Umbilical cord (tissue), 2 donors: ENCODE measurements at places on chromosomes 7 and 10.
A peak's percentile ranks its signal among the peaks of the same experiment; 100 is the strongest.

DNA sequence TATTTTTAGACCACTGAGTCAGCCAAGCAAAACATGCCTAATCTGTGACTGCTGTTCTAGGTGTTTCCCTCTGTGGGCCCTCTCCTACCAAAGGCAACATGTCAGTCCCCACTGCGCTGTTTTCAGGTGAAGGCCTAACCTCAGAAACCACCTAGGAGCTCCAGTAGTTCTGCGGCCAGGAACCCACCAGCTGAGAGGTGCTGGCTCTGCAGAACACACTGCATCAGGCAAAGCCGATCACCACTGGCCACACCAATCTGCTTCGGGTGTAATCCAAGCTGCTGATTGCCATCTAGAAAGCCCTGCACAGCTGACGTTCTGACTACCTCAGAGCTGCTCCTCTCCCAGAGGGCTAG, 14.9 kb downstream of the CAMK2G start:
- DNase-seq = no peak

GRCh38 chr10:14532473-14533251, 201.9 kb upstream of the FRMD4A start:
- DNase-seq = no peak

GRCh38 chr7:106329971-106330733, 45.4 kb upstream of the NAMPT start:
- DNase-seq = peak; percentile 82

DNA sequence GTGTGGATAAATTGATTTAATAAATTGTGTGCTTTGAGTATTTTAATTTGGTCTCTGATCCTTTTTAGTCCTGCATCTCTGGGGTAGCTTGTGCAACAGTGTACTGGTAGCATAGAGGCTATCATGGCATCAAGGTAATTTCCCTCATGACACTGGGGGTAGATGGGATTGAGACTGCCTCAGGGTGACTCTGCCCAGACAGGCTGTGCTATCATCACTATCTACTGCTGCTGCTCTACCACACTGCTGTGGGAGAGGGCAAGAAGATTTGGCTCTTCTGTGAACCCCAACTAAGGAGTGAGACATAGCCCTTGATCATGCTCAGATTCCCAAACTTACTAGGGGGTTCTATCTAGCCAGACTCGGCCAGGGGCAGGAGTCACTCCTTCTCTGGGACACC, 43.6 kb upstream of the JAZF1 start:
- DNase-seq = no peak

DNA sequence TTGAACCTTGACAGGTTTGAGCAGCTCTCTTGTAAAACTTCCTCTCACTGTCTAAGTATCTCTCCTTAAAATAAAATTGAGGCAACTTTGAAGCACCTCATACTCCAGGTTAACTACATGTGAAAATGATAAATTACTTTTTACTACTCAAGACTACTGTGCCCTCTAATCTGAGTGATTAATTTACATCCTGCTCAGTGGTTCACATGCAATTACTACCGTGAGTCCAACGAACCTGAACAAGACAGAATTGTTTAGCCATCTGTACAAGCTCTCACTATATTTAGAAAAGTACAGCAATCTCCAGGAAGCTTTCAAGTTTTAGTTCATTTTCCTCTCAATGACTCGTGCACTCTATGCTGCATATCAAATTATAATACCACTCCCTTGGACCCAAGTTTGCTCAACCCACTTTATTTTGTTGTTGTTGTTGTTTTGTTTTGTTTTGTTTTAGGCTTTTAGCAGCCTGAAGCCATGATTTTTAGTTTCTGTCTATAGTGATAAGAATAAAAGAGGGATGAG, 21.2 kb downstream of the PDE1C start:
- no peak for DNase-seq

GRCh38 chr7:9891056-9891455, 1082.6 kb upstream of the PHF14 start:
- no peak for DNase-seq

DNA sequence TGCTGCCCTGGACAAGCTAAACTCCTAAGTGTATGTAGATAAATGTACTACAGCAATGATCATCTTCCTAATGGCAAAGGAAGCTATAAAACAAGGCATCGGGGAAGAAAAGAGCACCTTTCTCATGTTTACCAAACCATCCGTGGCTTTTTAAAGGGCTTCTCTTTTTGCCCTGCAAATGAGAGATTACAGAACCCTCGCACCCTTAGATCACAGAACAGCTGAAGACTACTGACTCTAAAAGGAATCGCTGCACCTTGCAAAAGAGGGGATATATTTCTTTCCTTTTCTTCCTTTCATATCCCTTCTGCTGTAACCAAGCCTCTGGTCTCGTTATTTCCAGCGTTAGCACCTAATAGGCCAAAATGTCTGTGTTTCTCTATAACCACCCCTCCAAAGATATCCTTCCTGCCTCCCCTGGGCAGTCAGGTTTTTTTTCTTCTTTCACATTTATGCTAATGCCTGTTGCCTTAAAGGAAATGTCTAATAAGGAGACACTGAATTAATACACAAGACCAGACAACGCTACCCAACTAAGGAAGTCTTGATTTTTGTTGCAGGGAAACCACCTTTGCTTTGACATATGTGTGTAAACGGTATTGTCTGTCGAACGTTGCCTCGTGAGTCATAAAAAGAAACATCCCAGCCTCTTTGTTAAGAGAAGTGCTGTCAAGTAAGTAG, 10.5 kb downstream of the ST8SIA6 start:
- no peak for DNase-seq

GRCh38 chr7:70785427-70785826, 346.5 kb upstream of the GALNT17 start:
- no peak for DNase-seq

DNA sequence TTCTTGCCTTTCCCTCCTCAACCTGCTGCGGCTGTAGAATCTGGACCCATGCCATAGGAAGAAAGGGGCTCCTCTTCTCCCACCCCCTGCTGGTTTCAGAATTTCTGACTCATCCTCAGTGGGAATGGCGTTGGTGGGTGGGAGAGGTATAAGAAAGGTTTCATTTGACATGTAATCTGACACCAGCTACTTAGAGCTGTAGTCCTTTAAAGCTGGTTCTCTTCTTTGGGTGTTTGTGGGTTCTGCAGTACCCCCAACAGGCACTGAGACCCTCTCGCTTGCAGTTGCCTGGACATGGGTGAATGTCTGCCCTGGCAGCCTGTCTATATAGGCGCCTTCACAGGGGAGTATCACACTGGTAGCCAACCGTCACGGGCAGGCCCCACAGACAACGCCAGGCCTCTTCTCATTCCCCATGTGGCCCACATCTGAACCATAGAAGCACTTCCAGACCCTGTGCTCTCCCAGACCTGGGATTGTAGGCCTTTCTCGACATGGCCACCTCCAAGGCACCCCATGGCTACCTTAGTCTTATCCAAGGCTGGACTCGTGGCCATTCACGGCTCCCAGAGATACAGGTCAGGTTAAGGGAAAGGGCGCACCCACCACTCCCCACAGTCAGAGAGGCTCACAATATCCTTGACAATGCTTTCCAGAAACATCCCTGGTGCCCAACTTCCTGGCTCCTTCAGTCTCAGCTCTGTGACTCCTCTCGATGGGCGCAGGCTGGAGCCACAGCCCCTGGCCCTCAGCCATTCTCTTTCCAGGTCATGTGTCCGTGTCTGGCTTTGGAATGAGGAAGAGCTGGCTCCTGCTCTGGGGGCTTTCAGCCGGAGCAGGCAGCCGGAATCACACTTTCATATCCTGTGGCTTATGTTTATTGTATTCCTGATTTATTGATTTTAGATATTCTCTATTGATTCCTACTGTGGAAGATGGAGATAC, 17.5 kb downstream of the ZNF862 start:
- peak; percentile 50 for DNase-seq

GRCh38 chr10:62027841-62028501, 126.5 kb downstream of the ARID5B start:
- DNase-seq = no peak

- DNase-seq = peak; percentile 80
Observed at GRCh38 chr7:43639858-43640491, 57.1 kb downstream of the STK17A start.

DNA sequence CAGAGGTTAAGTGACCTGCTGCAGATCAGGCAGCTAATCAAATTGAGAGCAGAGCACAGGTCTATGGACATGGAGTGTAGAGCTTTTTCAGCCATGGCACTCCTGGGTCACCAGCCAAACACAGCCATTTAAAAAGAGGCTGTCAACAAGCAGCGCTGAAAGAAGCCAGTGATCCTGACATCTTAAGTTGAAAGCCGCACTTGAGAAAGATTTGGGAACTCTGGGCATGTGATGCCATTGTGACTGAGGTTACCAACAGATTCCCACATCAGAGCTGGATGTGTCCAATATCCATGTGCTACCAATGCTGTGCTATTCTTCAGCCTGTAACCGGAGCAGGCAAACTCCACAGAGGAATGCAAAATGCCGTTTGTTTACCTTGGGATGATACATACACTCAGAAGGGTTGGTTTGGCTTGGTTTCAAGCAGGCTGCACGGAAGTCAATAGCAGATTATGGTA, 56.2 kb upstream of the ABLIM1 start:
- peak; percentile 55 for DNase-seq

DNA sequence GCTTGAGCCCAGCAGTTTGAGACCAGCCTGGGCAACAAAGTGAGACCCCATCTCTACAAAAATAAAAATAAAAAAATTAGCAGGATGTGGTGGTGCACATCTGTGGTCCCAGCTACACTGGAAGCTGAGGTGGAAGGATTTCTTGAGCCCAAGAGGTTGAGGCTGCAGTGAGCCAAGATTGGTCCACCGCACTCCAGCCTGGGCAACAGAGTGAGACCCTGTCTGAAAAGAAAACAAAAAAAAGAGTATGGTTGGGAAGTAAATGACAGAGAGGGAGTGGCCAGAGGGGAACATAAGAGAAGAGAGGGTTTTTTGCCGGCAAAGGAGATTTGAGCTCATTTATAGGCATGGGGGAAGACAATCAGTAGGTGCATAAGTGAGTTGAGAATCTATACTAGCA, 19.7 kb downstream of the PLXDC2 start:
- no peak for DNase-seq

GRCh38 chr7:88042157-88042556, 108.1 kb downstream of the ADAM22 start:
- no peak for DNase-seq

GRCh38 chr10:112332509-112333228, 41.2 kb upstream of the ACSL5 start:
- no peak for DNase-seq

DNA sequence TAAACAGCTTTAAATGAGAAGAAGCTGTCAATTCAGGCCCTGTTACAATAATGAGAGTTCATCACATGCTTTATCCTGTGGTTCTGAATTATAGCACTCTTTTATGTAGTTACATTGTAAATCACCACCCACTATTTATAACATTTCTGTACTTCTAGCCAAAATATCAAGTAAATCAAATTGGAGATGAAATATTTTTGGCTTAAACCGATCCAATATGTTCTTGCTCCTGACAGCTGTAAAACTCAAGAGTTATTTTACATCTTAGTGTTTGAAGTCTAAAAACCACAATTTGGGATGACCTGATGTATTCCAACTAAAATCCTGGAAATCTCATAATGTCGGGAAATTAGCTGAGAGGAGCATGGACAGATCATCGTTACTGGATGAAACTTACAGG, 371.2 kb upstream of the LRRN3 start:
- peak; percentile 46 for DNase-seq

- peak; percentile 17 for DNase-seq
Observed at GRCh38 chr10:3499120-3499519, 285.9 kb downstream of the KLF6 start.

GRCh38 chr10:70846795-70847194, 31.0 kb downstream of the SGPL1 start:
- DNase-seq = no peak

- DNase-seq = no peak
Observed at GRCh38 chr7:95736635-95737034, 35.7 kb upstream of the DYNC1I1 start.

DNA sequence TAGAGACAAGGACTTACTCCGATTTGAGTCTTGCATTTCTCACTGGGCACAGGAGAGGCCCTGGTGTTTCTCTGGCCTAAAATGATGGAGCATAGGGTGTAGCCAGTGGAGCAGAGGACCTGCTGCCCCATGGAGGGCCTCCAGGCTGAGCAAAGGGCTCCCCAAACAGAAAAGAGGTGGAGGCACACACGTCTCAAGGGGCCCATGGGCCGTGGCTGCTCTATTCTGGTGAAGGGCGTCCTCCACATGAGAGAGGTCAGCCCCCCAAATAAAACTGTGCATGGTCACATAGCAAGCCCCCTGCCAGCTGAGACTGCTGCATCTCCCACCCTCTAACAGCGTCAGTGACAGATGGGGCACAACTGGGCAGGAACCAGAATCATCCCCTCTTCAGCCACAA, 41.4 kb downstream of the MYO1G start:
- DNase-seq = no peak

DNA sequence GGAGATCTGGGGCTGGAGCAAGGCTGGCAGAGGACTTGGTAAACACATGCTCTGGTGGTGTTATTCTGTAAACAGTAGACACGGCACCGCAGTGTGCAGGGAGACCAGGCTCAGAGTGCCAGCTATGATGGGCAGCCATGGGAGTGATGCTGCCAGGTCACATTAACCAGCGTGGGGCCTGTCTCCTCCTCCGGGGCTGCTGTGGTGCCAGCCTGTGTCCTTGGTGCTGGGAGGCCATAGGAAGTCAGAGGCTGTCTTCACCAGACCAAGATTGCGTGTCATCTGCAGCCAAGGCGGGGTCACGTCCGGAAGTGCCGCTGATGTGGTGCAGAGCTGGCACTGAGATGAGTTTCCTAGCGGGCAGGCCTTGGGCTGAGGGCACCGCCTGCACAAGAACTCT, 236.0 kb downstream of the GLRX3 start:
- DNase-seq = no peak

DNA sequence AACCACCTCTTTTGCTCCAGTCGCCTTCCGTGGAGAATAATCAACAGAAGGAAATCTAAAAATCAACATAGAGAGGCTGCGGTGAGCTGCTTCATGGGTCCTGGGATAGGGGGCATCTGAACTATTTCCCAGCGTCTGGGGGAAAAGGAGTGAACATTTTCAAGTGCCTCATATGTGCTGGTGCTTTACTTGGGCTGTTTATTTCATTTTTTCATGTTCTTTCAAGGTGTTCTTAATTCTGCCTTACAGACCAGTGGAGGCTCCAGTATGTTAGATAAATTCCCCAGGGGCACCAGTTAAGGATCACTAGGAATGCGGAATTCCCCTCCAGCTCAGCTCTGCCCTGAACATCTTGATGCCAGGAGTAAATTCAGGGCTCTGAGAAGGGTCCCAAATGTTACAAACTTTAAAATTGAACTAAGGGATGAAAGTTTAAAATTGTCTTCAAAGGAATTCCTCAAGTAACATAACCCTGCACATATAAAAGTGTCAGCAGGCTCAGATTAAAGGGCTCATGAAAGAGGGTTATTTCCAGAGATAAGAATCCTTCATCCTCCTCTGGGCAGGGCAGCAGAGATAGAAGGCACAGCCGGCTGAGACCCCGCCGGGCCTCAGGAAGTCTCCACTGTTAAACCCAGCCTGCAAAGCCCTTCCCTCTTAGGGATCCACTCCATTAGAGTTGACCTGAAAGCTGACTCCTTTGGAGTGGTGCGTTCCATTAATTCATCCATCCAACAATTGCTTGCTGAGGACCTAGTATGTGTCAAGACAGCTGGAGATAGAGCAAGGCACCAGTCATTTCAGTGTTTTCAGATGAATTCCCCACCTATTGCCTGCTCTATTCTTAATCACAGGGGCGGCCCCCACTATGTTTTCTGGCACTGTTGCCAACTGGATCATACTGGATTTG, 345.8 kb downstream of the KCNMA1 start:
- DNase-seq = peak; percentile 97

- no peak for DNase-seq
Observed at GRCh38 chr10:126804396-126804795, 100.8 kb upstream of the DOCK1 start.
